ENCODE measurements at places on chromosomes 6 and 20. TPM values are rescaled to one million over a fixed set of nuclear protein-coding genes. Genes with fewer than 3 reads are reported as not detected.

RAET1E gene
- 1.7 TPM for total RNA-seq

BPIFB3 gene
- not detected for total RNA-seq

SULF2 gene
- 372 TPM for total RNA-seq

SLC22A16 gene
- not detected for total RNA-seq

GRCh38 chr6:33677143-33677660 is 34.3 kb downstream of the UQCC2 start:
- no peak overlapping the region for H3K4me3 ChIP-seq
- H3K27ac ChIP-seq = peak overlapping the region; percentile 73
- peak; percentile 34 for DNase-seq
- no peaks in the 10 kb centered on the region for H3K27me3 ChIP-seq

DNA sequence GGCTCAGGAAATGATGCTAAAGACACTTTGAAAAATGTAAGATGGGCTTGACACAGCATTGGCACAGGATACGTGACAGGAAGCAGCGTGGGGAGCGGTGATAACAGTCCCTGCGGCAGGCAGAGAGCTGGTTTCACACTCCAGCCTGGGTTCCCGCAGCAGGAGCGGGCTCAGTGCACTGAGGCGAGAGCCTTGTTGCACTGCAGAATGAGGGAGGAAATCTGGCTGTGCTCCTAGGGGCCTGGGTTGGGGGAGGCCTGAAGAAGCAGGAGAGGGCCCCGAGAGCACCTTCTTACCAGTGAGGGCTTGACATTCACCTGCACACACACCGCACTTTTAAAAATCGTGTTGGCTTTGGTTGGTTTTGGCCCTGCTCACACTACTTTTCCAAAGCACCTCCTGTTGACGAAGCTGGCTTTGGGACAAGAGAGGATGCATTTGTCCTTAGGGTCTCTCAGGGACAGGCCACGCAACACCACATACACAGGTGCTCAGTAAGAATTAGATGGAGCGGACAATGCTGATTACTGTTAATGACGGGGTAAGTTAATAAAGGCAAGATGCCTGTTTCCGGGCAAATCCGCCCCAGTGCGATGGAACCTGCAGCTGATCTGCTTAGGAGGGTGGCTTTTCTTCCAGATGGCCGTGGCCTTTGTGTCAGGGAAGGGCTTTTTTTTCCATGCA is 49.4 kb upstream of the ARMC2 start:
- DNase-seq = no peak
- no peak overlapping the region for H3K4me3 ChIP-seq
- no peaks in the 10 kb centered on the region for H3K27me3 ChIP-seq
- H3K4me1 ChIP-seq = peaks cover 12% of the 10 kb centered on the region
- H3K27ac ChIP-seq = no peak overlapping the region

- peaks cover 17% of the 10 kb centered on the region for H3K27me3 ChIP-seq
- peaks cover 25% of the 10 kb centered on the region for H3K4me1 ChIP-seq
- no peak overlapping the region for H3K4me3 ChIP-seq
Measured at GRCh38 chr20:25072226-25072811, 9.6 kb downstream of the VSX1 start.

DNA sequence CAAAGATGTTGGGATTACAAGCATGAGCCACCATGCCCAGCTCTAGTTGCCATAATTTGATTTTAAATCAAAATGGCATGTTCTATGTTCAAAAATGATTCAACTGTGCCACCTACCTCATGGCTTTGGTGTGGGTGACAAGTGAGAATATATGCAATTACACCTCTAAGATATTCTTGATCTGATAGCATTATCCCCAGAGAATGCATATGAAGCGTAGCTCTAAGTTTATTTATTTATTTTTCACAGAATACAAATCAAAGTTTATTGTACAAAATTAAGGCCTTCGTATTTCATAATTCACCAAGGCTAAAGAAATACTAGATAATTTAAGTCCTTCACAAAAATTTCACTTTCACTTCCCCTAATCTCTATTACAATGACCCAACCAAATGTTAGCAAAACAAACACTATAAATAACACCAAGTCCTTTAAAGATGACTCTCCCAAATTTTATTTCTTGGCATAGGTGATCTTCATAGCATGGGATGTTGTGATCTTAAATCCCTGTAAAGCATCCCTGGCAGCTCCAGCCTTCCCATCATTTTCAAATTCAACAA is 205.9 kb upstream of the TAB2 start:
- no peaks in the 10 kb centered on the region for H3K27me3 ChIP-seq
- no peak overlapping the region for H3K27ac ChIP-seq
- H3K4me1 ChIP-seq = no peaks in the 10 kb centered on the region
- no peaks in the 10 kb centered on the region for H3K36me3 ChIP-seq

GRCh38 chr6:150891888-150892485 is 26.5 kb downstream of the MTHFD1L start:
- no peaks in the 10 kb centered on the region for H3K27me3 ChIP-seq
- no peak overlapping the region for H3K4me3 ChIP-seq
- H3K36me3 ChIP-seq = peaks cover 13% of the 10 kb centered on the region
- H3K27ac ChIP-seq = 0 out of 2 replicates have a peak overlapping the region, but pooled peaks have one; percentile 17
- peak; percentile 79 for DNase-seq

- H3K36me3 ChIP-seq = no peaks in the 10 kb centered on the region
- DNase-seq = peak; percentile 22
- H3K4me1 ChIP-seq = peaks cover 22% of the 10 kb centered on the region
- no peaks in the 10 kb centered on the region for H3K27me3 ChIP-seq
Measured at GRCh38 chr6:10521104-10521808, at the start of gene GCNT2. TSS of gene GCNT2 (plus strand) at chr6:10521351. CDS start at chr6:10528912, 7,561 bp downstream.

GRCh38 chr20:59832406-59833363 is 100.8 kb downstream of the SYCP2 start:
- no peak overlapping the region for H3K4me3 ChIP-seq
- H3K4me1 ChIP-seq = peaks cover 60% of the 10 kb centered on the region
- no peaks in the 10 kb centered on the region for H3K27me3 ChIP-seq
- H3K27ac ChIP-seq = no peak overlapping the region

DNA sequence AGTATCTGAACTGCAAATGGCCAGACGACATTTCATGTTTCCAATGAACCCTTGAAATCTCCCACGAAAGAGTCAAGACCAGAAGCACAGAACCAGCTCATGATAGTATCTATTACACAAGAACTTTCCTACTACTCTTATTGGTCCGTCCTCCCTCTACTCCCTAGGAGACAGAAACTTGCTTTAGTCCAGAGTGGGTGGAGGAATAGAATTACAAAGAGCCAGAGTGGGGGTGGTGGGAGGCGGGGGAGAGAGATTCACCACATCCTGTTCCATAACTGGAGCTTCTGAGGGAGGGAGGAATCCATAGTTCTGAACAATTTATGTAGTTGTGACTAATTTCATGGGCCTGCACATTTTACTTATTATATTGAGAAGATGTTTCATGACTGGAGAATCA is 18.5 kb upstream of the WFDC10A start:
- no peaks in the 10 kb centered on the region for H3K36me3 ChIP-seq
- no peak overlapping the region for H3K4me3 ChIP-seq
- DNase-seq = peak; percentile 85
- H3K4me1 ChIP-seq = peaks cover 23% of the 10 kb centered on the region

GRCh38 chr6:6966569-6966968 is 141.2 kb upstream of the RREB1 start:
- H3K27ac ChIP-seq = 0 out of 2 replicates have a peak overlapping the region, but pooled peaks have one; percentile 1
- H3K4me3 ChIP-seq = no peak overlapping the region
- H3K27me3 ChIP-seq = no peaks in the 10 kb centered on the region
- no peaks in the 10 kb centered on the region for H3K36me3 ChIP-seq
- DNase-seq = no peak

GRCh38 chr6:116251568-116252384 is 2.1 kb downstream of the TSPYL4 start:
- no peaks in the 10 kb centered on the region for H3K36me3 ChIP-seq
- no peaks in the 10 kb centered on the region for H3K27me3 ChIP-seq
- no peak for DNase-seq
- peak overlapping the region; percentile 97 for H3K4me3 ChIP-seq

GRCh38 chr6:154113392-154113791 is 74.4 kb downstream of the OPRM1 start:
- peaks cover 22% of the 10 kb centered on the region for H3K4me1 ChIP-seq
- peak; percentile 24 for DNase-seq
- H3K27me3 ChIP-seq = peaks cover 8% of the 10 kb centered on the region
- H3K4me3 ChIP-seq = no peak overlapping the region

DNA sequence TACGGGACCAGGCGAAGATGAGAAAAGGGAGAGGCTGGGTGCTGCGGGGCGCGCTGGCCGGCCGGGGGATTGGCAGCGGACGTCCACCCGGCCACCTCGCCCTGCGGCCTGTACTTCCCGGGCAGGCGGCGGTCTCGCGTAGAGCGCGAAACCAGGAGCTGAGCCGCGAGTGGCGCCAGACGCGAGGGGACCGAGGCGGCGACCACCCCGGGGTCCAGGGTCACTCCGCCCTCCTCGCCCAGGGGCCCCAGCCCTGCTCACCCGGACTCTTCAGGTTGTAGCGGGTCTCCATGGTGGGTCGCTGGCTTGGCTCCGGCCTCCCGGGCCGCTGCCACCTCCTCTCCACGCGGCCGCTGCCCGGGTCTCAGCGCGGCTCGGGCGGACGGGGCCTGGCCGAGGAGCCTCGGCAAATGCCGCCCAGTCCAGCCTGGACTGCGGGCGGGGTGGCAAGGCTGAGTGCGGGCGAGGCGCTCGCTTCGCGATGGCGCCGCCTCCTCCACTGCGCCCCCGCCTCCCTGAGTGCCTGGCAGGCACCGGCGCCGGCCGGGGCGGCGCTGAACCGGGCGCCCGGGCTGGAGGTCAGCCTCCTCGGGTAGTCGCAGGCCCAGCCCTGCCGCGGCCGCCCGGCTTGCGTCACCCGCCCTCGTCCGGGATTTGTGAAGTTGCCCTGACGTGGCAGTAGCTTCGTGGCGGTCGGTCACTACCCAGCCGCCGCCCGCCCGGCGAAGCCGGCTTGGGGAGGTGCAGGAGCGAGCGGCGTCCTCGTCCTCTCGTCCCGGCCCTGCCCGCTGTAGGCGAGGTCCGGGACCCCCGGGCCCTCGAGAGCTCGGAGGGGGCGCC is at the start of gene UBE2J1:
TSS of gene UBE2J1 (minus strand) at position 445 of the 840 bp plus-strand sequence. CDS start at position 292, 153 bp downstream.
- H3K27me3 ChIP-seq = no peaks in the 10 kb centered on the region
- DNase-seq = peak; percentile 82
- peak within 1 kb of the TSS; percentile 64 for H3K27ac ChIP-seq
- peak within 1 kb of the TSS; percentile 87 for H3K4me3 ChIP-seq

- no peaks in the 10 kb centered on the region for H3K36me3 ChIP-seq
- H3K4me1 ChIP-seq = peaks cover 36% of the 10 kb centered on the region
- H3K27ac ChIP-seq = no peak overlapping the region
- no peaks in the 10 kb centered on the region for H3K27me3 ChIP-seq
- DNase-seq = peak; percentile 74
Measured at GRCh38 chr20:53692465-53693067, 98.9 kb upstream of the ZNF217 start.

- H3K36me3 ChIP-seq = no peaks in the 10 kb centered on the region
- H3K27me3 ChIP-seq = peaks cover 20% of the 10 kb centered on the region
- 0 out of 2 replicates have a peak overlapping the region, but pooled peaks have one; percentile 13 for H3K4me3 ChIP-seq
- peaks cover 19% of the 10 kb centered on the region for H3K4me1 ChIP-seq
Measured at GRCh38 chr20:6685626-6686025, 81.9 kb upstream of the BMP2 start.

DNA sequence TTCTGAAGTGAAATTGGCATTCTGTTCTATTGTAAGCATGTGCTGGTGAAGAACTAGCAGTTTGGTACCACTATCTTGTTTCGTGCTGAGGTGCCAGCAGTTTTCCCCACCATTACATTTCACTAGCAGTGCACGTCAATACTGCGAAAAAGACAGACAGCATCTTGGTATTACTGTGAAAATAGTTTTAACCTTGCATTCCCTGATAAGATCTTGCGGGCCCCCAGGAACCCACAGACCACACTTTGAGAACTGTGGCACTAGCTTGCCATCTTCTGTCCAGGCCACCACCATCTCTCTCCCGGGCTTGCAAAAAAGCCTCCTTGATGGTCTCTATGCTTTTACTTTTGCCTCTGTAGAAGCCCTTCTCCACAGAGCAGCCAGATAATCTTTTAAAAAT is 185.7 kb downstream of the BACH2 start:
- no peaks in the 10 kb centered on the region for H3K27me3 ChIP-seq
- no peaks in the 10 kb centered on the region for H3K4me1 ChIP-seq
- no peak overlapping the region for H3K27ac ChIP-seq
- no peak for DNase-seq
- H3K4me3 ChIP-seq = no peak overlapping the region
- H3K36me3 ChIP-seq = no peaks in the 10 kb centered on the region
